ENCODE measurements at places on chromosomes 6 and 20.

GRCh38 chr20:47493963-47494293 lies 7.8 kb upstream of the NCOA3 start:
- no peak for DNase-seq

GRCh38 chr6:27608916-27609883 lies 136.3 kb upstream of the ZNF184 start:
- DNase-seq, result no peak

DNA sequence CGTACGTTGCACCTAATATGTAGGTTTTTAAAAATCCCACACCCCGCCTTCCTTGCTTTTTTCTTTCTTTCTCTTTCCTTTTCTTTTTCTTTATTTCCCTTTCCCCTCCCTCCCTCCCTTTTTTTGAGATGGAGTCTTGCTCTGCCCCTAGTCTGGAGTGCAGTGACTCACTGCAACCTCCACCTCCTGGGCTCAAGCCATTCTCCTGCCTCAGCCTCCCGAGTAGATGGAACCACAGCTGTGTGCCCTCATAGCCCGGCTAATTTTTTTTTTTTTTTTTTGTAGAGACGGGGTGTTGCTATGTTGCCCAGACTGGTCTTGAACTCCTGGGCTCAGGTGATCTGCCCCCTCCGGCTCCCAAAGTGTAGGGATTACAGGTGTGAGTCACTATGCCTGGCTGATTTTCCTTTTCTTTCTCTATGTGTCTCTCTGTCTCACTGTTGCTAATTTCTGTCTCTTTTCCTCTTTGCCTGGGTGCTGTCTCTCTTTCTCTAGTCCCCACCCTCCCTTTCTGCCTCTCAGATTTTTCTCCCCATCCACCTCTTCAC lies 61.2 kb downstream of the SRC start:
- no peak for DNase-seq

DNA sequence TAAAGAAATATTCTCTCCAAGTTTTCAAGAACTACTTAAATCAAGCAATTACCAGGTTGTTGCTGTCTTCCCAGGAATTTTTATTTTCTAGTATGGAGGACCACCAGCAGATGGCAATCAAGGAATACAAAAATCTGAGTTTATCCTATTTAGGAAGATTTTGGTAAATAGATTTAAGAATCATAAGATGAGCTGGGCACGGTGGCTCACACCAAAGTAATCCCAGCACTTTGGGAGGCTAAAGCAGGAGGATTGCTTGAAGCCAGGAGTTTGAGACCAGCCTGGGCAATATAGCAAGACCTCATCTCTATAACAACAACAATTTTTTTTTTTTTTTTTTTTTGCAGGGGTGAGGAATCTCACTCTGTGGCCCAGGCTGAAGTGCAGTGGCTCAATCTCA lies 19.3 kb upstream of the SEC63 start:
- no peak for DNase-seq

- no peak for DNase-seq
Observed at GRCh38 chr6:41901882-41902519, 6.8 kb upstream of the USP49 start.

GRCh38 chr6:19552076-19552475 lies 285.1 kb upstream of the ID4 start:
- no peak for DNase-seq

DNA sequence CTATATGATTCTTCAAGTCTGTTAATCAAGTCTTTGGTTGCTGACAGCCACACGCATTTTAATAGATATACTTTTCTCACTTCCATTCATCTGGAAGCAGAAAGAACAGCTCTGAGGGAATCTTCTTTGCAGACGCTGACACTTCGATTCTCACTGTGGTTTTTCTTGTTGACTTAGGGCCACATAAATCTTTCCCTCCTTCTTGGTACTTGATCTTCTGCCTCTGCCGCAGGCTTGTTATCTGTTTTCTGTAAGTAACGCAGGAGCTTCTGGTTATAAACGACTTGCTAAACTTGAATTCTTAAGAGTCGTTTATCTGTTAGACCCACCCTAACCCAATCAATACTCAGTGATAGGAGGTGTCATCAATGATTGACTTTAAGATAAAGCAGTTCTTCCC lies 268.8 kb upstream of the SULF2 start:
- no peak for DNase-seq

DNA sequence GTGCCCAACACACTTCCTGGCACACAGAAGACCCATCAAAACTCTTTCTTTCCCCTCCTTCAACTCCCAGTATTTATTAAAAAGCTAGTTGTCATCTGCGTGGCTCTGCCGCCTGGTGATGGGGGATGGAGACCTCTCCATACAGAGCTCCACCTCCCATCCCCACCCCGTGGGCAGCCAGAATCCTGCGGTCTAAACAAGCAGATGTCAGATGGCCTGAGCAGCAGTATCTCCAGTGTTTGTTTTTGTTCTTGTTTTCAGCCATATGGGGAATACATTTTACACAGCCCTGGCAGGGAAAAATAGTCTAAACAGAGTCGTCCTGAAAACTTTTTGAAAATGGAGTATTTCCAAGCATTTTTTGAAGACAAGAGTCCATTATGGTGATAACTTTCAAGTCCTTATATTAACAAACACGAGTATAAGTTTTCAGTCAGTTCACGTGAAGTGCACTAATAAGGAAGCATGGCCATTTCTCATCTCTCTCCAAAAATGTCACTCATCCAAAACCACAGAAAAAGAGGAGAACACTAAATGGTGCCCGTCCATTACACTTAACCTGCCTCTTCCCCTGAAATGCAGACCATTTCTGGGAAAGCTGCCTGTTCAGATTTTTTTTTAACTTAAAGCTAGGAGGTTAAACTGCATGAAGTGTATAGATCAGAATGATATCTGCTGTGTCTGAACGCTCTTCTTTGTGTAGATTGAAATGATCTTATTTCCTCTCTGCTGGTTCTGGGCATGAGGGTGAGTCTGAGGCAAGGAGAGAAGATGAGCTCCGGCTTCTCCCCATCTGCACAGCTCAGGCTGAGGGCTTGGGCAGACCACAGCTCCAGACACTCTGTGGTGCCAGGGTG lies 91.0 kb downstream of the TCP11 start:
- DNase-seq, result no peak

- DNase-seq, result no peak
Observed at GRCh38 chr6:25866011-25866410, 8.0 kb downstream of the SLC17A3 start.

DNA sequence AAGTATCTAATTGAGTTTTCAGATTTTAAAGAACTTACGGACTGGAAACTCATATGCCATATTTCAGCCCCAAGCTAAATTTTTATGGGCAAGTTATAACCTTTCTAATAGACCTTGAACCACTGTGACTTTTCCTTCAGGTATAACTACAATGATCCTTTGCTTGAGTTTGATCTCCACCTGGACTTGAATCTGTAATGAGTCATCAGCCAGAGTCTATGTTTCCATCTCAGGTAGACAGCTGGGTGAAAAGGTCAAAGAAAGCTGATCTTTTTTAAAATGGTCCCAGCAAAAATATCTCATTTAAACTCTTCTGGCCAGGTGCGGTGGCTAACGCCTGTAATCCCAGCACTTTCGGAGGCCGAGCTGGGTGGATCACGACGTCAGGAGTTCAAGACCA lies 88.4 kb upstream of the SGK1 start:
- no peak for DNase-seq

- DNase-seq, result no peak
Observed at GRCh38 chr20:1130058-1130694, 11.8 kb downstream of the PSMF1 start.

DNA sequence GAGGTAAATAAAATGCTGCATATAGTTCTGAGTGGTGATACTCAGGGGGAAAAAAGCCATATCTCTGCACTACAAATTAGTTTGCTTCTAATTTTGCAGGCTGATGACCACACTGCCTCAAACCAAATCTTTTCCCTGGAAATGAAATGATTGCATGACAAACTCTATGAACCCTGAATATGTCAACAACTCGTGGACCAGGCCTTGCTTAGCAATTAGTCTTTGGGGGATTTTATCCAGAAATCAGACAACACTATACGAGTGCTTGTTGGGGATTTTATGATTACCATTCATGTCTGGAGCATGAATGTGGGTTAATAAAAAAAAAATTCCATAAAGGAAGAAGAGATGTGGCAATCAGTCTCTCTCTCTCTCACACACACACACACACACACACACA lies 42.0 kb downstream of the SOBP start:
- no peak for DNase-seq

GRCh38 chr6:40907198-40907701 lies 131.8 kb downstream of the UNC5CL start:
- DNase-seq, result no peak

DNA sequence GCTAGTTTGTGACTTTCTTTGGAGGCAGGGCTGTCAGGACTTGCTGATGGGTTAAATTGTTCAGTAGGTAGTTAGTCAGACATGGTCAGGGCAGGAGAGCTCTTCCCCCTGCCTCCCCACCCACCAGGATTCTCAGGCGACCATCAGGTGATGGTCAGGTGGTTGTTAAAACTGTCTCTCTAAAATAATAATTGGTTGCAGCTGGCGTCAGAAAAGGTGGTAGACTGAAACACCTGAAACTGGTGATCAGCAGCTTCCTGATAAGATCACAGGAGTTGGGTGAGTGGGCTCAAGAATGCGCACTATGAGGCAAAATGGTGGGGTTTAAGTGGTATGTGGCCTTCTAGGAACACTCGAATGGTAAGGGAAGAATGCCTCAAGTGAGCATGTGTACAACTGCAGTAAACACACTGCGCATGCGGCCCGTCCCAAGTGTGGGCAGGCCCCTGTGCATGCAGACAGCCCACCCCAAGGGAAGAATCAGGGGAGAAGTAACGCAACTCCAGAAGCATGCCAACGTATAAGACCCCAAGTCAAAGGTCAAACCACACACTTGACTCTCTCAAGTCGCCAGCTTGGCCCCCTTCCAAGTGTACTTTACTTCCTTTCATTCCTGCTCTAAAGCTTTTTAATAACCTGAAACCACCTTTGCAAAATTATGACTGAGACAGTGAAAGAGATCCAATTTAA lies 7.9 kb upstream of the BLCAP start:
- DNase-seq, result no peak

DNA sequence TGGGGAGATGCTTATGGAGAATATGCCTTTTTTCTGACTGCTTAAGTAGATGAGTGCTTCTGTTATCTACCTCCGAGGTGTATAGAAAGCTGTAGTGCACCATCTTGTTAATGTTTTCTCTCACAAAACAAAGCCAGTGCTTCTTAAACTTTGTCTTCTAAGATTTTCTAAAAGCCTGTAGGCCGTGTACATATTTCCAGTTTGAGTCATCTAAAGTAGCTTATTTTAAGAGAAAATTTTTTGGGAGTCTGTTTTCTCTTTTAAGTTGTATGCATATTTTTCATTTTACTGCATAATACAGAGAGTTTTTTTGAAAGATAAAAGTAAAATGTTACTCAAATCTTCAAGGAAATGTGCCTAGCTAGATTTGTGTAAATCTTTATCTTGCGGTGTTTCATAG lies 151.7 kb downstream of the GRIK2 start:
- no peak for DNase-seq

DNA sequence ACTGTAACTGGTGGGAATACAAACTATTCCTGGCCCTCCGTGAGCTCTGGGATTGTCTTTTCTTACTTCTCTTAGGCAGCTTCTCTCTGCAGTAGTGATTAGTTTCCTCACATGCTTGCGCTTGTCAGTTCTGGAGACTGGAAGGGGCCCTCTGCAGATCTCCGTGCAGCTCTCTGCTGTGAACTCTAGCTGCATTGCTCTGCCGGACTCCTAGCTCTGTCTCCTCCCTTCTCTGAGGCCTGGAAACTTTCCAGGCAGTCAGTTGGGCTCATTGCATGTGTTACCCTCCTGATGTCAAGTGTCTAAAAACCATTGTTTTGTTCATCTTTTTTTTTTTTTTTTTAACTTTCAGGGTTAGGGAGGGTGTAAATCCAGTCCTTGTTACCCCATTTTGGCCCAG lies 102.3 kb downstream of the CTNNBL1 start:
- DNase-seq, result no peak

DNA sequence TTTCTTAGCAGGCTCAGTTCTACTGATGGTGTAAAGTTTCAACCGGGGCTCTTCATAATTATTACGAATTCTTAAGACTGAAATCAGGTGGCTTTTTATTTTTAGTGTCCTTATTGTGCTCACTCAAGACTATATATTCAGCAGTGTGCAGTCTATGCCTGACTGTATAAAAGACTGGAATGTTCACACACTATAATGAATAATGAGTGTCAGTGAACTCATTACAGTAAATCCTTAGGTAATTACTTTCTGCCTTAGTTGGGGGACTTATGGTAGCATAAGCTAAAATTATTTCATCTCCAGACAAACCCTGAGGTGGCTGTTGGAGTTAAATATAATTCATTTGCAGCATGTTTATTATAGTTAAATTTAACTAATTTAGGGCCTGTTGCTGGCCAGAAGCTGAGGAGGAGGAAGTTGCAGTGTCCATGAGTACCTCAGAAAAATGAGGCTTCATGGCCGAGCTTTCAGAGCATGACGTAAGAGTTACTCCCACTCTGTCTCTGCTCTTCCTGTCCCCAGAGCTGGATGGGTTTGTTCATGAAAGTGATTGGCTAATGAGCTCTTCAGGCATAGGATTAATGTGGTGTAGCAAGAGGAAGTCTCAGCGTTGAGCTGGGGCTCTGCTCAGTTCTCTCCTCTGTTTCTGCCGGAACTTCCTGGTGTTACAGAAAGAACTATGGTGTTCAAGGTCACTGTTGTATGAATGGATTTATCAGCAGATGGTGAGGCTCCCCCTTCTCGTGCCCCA lies 335.7 kb downstream of the NRN1 start:
- no peak for DNase-seq

GRCh38 chr6:16238963-16239797 lies 793 bp downstream of the GMPR start:
- no peak for DNase-seq

- DNase-seq, result no peak
Observed at GRCh38 chr20:52291109-52291508, 99.5 kb upstream of the ZFP64 start.

- DNase-seq, result no peak
Observed at GRCh38 chr6:109050012-109050411, 44.6 kb downstream of the SESN1 start.

DNA sequence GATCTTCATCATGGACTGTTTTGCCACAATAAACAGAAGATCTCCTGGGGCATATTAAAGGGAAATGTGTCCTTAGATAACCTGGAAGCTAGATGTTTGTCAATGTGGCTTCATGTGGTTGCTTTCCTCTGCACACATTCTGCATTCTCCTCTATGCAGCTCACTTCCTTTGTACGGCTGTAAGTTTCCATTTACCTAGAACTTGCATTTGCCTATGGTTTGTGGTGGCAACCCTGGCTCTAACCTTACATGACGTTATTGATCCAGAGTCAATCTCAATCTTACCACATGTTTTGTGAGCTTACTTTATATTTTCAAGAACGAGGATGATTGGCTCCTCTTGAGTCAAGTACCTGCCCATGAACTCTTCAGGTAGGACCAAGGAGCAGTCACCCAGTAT lies 863.1 kb downstream of the MAFB start:
- no peak for DNase-seq

DNA sequence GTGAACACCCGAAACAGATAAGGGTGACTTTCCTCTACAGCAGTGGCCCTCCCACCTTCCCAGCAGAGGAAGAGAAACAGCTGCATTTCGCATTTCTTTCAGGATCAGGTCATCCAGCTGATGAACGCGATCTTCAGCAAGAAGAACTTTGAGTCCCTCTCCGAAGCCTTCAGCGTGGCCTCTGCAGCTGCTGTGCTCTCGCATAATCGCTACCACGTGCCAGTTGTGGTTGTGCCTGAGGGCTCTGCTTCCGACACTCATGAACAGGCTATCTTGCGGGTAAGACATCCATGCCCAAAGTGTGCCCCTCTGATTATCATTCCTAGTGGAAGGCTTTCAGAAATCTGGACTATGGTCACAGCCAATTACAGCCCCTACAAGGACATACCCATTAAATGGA lies 27.8 kb upstream of the MROH8 start:
- DNase-seq, result no peak
